ENCODE measurements at places on chromosomes 5 and 9.

- DNase-seq: no peak
These were observed 31.1 kb downstream of the UBE2D2 start for GRCh38 chr5:139592289-139592688.

- no peak for DNase-seq
These were observed 19.8 kb downstream of the TXNDC8 start for GRCh38 chr9:110317911-110318310.

- DNase-seq: no peak
These were observed 29.3 kb downstream of the PLAC8L1 start for GRCh38 chr5:146076028-146076427.

- DNase-seq: no peak
These were observed 117.9 kb downstream of the ZSWIM6 start for GRCh38 chr5:61449804-61450492.

DNA sequence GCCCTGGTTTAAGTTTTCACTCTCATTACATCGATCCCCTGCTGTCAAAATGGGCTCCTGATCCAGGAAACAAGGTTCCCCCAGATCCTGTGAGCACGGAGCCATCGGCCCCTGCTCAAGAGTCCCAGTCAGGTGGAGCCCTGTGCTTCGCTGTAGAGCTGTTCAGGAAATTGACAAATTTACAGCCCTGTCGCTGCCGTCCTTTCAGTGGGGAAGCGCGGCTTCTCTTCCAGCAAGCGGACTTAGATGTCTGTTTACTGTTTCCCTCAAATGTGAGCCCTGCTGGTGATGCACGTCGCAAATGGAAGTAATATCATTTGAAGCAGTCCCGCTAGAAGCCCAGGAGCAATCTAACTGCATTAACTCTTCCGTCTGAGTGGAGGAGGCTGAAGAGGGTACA lies 760.9 kb upstream of the WWC1 start:
- DNase-seq: no peak

DNA sequence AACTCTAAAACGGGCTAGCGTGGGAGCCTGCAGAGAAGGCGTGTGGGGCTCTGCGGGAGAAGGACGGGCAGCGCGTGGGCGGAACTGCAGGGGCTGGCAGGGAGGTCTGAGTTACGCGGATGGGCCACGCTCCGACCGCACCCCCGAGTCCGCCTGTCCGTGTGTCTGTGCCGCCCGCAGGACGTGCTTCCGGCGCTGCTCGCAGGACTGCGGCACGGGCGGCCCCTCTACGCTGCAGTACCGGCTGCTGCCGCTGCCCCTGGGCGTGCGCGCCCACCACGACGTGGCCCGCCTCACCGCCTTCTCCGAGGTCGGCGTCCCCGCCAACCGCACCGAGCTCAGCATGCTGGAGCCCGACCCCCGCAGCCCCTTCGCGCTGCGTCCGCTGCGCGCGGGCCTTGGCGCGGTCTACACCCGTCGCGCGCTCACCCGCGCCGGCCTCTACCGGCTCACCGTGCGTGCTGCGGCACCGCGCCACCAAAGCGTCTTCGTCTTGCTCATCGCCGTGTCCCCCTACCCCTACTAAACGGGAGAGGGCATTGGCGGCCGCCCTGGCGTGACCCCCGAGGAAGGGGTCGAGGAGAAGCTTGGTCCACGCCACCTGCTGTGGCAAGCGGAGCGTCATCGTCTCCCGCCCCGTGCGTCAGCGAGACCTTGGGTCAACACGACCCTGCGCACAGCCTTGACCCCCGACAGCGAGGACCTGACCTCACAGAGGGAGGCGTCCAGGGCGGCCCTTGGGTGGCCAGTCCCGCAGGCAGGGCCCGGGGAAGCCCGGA lies 11.4 kb upstream of the ASS1 start:
- no peak for DNase-seq

DNA sequence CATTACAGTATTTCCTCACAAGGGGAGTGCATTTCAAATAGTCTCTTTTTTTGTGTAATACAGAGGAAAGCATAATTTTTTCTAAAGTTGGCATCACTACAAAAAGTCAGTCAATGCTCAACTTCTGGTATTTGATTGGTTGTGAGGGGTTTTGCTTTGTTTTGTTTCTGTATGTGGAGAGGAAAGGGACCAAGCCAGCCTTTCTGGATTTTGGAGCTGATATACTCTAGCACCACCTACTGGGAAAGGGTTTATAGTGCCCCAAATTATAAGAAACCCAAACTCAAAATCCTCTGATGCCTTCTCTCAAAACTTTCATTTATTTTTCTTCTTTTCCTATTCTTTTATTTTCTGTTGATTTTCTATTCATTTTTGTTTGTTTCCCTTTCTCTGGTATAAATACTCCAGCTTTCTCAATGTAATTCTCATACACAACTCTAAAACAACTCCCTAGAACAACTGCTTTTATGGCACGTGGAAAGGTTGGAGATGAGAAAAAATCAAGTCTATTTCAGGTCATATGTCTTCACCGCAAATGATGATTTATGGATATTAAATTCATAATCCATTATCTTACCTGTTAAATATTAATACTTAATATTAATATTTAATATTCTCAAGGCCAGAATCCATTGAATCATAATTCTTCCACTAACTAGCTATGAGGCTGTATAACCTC lies 69.5 kb upstream of the ANXA1 start:
- DNase-seq: no peak

DNA sequence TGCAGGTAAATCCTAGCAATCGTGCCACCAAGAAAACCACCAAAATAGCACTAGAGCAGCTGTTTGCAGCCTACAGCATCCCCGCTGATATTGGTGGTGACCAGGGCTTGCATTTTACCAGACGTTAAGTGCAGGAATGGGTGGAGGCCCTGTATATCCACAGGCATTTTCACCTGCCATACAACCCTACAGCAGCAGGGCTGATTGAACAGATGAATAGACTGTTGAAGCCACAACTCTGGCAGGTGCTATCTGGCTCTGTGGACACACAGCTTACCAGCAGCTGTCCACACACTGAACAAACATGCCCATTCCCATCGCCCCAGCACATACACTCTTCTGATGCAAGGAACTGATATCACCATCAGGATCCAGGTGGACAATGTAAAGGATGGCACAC lies 154.5 kb upstream of the APC start:
- no peak for DNase-seq

DNA sequence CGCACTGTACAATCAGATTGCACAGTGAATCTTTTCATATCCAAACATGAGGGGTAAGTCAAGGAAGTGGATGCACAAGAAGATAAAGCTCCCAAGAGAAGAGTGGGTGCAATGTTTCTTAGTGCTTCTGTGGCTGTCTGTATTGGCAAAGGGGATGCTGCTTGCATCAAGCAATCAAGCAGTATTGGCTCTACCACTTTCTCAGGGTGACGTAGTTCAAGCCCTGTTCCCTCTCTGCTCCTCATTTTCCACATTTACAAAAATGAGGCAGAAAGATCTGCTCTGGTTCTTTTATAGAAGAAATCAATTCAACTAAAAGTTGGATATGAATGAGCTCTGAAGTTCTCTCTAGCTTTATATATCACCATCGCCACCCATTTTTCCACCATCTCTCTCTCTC lies 2.3 kb downstream of the TNFSF8 start:
- no peak for DNase-seq

GRCh38 chr5:44387921-44388320 lies 1.3 kb downstream of the FGF10 start:
- no peak for DNase-seq

Measured in CD4-positive, alpha-beta T cell (primary cell).